ENCODE measurements at places on chromosomes 12 and 14. TPM values are rescaled to one million over a fixed set of nuclear protein-coding genes. Genes with fewer than 3 reads are reported as not detected.

DNA sequence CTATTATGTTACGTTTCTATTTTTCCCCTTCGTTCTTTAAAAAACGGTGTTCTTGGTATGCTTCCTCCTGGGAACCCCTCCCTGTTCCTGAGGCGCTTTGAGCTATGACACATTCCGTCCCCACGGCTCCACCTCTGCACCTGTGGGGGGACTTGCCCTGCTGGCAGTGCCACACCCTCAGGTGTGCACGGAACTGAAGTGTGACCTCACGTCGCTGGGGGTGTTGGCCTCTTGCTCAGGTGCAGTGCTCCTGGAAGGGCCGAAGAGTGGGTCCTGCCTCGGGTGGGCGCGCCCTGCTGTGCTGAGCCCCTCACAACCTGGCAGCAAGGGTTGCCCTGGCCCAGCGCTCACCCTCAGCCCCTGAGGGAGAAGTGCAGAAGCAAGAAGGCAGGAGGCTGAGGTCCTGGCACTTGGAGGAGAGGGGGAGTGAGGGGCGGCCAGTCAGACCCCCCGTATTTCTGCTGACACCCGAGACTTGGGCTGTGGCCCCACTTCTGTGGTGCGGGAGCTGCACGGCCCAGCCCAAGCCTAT is 4.9 kb downstream of the AMN start:
- no peak for DNase-seq

- DNase-seq: no peak
Measured at GRCh38 chr12:77033658-77034536, 31.5 kb downstream of the E2F7 start.

The SNRNP35 gene
- polyA plus RNA-seq: 42.6 TPM

DNA sequence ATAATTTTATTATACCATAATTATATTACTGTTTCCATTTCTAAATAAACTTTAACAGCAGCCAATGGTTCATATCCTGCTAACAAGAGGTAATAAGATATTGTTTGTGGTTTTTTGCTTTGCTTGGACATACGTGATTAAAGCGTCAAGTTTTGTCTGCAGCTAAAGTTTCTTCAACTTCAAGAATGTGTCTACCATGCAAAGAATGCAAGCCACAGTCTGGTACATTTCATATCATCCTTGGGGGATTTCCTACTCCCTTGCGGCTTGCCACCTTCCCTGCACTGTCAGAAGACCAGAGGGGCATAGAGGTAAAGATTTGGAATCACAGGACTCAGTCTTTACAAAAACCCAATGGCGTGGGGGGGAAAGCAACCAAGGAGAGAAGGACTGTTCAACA is 125.2 kb downstream of the MED13L start:
- no peak for DNase-seq

The HCAR2 gene
- 0.10 TPM for polyA plus RNA-seq

GRCh38 chr12:6786416-6787094 is 2.8 kb upstream of the CD4 start:
- DNase-seq: no peak

DNA sequence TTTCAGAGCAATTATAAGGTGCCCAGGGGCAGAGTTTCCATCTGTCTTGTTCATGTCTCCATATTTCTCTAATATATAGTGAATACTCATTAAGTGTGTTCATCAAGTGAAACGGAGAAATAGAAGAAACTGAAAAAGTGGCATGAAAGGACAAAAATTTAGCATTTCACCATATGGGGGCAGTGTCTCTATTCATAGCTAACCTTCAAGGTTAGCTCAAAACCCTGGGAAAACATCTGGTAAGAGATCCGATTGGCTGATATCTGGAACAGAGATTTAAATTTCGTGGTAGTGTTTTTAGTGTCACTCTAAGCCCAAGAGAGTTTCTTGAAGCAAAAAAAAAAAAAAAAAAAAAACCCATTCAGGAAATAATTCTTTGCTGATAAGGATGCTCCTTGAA is 367.5 kb downstream of the DAD1 start:
- no peak for DNase-seq

DNA sequence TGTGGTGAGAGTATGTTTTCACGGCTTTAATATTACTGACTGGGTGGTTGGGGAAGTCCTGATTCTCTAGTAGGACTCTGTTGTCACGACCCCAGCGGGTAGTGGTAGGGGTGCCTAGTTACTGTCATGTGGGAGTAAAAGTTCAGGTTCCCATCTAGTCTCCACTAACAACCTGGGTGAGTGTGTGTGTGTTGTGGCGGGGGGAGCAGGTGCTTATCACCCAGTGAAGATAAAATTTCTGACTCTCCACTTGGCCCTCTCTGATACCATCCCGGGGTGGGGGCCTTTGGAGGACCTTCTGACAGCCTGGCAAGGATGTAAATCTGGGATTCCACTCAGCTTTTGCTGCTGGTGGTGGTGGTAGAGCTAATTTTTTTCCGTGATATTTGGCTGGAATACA is 35.4 kb upstream of the GUCY2C start:
- no peak for DNase-seq

GRCh38 chr12:69553628-69554248 is 31.5 kb upstream of the CCT2 start:
- DNase-seq: no peak

- DNase-seq: no peak
Measured at GRCh38 chr12:131698286-131698685, 12.6 kb upstream of the SFSWAP start.

DNA sequence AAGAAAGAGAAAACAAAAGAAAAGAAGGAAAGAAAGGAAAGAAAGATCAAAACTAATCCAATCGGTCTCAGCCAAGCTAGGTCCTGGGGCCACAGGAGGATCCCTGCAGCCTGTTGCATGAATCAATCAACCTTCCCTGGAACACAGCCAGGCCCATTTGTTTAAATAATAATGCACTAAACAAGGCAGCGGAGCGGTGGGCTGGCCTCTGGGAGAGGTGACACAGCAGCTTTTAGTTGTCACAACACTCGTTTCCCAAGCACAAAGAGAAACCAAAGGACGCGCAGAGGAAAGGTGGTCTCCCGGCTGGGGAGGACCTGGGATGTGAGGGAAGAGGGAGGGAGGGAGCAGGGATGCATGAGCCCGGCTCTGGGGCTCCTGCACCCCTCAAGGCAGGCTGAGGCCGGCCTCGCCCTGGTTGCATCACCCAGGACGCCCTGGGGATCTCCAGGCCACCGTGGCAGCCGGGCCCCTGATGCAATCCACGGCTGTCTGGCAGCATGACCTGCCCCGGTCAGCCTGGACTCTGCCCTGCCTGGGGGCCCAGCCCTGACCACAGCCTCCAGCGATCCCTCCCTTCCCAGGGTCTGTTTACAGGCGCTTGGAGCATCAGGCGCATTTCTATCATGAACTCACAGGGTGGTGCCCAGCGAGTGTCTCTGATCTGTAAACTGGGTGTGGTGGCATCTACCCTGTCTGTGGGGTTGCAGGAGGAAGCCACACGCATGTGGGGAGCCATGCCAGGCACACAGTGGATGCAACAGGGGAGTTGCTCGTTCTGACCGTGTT is 32.5 kb downstream of the MMP17 start:
- DNase-seq: peak; percentile 76

DNA sequence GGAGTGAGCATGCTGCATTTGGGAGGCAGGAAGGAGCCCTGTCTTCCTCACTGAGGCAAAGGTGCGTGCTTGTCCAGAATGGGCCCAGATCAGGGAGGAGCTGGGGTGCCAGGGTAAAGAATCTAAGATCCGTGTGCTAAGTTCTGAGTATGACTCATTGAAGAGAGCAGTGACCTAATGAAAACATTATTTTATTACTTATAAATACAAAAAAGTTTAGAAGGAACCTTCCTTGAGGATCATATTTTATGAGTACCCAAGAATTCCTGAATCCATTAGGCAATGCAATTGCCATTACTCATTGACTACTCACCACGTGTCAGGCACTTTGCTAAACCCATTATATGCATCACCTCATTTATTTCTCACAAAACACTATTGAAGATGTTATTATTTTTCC is 264.7 kb downstream of the EGLN3 start:
- no peak for DNase-seq

Data from left lung (tissue), 14 donors.